Keratinocyte (primary cell): ENCODE measurements at places on chromosomes 7 and 10.

DNA sequence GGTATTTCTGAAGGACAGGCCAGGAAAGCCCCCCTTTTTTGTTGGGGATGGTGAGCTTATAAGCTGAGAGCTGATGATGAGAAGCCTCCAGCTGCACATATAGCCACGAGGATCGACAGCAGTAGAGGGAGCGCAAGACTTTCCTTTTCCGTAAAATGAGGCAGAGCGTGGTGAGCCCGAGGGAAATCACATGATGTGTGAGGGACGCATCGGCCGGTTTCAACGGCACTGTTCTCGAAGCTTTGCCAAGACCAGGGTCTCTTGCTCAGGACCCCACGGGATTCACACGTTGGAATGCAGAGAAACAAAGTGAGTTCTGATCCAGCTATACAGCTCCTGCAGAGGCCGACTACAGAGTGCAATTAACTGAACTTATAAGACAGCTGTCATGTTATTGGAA lies 55.7 kb downstream of the ADAM12 start:
- no peak for DNase-seq

DNA sequence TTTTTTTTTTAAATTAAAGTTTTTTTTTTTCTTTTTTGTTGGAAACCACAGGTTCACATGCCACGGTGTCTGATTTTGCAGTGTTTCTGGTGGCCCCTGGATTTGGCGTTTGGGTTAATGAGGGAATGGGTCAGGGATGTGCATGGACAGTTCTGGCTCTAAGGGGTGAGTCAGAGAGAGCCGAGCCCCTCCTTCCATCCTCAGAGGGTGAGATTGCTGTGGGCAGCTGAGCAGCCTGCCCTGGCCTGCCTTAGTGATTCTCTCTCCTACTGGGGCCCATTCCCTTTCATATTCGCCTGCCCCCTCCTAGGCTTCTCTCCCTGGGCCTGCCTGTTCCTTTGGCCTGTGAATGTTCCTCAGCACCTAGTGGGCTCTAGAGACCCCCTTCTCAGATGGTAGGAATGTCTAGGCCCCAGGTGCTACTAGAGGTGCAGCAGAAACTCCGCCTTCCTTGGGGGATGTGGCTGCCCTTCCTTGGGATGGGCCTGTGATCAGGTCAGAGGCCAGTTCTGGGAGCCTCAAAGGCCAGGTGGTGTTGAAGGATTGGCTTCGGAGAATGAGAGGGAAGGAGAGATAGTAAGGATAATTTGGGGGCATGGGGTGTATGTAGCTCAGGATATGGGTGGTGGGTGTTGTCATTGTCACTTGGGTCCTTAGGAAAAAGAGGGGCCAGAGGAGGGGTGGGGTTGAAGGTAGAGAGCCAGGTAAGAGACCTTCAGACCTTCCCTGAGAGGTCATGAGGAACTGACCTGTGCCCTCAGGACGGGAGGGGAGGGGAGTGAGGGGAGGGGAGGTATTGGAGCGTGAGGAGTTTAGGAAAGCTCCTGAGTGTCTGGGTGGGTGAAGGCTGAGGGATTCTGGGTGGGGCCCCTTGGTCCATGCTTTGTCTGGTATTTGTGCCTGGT lies 19.8 kb downstream of the TSPAN14 start:
- no peak for DNase-seq

DNA sequence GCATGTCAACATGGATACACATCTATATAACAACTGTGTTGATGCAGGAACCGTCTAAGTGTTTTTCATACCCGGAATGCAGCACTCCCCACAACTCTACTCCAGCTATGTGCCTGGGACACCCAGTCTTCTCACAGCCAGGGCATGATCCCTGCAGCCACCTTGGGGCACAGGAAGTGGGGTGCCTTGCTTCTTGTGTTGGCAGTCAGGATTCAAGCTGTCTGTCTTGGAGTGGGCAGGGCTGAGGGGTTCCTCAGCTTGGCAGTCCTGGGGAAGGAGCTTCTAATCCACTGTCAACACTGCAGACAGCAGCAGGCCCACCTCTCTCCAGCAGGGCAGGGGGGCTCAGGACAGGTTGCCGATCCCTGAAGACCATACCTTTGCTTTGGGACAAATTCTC lies 41.3 kb downstream of the DRGX start:
- no peak for DNase-seq

- no peak for DNase-seq
These were observed 34.9 kb downstream of the COA1 start for GRCh38 chr7:43694399-43694748.

- DNase-seq = no peak
These were observed 96.4 kb downstream of the COBL start for GRCh38 chr7:51220226-51220625.

DNA sequence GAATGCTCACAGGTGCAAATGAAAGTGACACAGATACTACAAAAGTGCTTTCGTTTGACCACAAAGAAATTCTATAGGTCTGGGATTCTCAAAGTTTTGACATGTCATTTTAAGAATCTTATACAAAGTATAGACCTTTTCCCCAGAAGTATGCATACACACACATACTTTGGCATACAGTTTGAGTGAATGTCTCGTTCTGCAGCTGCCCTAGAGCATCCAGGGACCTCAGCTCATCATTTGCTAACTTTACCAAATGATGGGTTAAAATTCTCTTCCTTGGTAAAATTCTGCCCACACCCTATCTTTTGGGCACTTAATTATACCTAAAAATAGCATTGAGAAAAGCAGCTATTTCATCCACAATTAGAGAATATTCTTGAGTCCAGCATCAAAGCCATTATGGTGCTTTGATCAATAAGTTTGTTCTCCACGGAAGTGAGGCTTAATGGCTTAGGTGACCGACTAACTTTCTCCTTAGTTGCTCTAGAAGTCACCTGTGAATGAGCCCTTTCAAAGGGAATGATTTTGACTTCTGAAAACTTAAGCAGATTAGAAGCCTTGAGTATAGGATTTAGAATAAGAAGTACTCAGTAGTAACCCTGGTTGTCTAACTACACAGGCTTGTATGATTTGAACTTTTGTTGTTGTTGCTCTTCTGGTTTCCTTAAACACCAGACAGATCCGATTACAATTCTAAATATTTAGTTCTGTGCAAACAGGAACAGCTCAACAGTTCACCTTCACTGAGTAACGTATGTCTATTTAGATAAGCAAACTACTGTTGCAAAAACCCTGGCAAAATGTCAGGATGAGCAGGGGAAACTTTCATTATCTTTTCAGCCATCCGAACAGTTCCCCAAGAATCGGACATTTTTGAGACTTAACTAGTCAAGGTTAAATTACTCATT lies 70.6 kb downstream of the CNNM2 start:
- DNase-seq = no peak

GRCh38 chr7:17706734-17707133 lies 233.6 kb downstream of the SNX13 start:
- DNase-seq = no peak

DNA sequence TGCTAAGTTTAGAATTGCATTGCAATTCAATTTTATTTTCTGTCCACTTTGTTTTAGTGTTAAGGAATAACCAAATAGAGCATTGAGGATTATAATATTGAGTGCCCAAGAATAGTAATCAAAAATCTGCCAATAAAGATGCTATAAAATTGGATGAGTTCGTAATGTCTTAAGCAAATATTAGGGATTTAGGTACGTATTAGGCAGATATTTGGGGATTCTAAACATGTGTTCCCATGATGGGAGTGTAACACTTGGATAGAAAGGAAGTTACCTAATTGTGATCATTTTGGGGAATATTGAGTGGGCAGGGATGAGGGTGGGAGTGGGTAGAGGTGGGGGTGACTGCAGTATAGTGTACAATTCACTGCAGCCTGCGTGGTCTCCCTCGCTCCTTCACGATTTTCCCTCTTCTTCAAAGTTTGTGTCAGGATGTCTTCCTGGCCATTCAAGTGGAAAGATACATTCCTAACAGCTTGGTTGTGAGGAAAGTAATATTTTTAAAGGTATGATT lies 1.3 kb upstream of the PRKG1 start:
- DNase-seq = no peak

GRCh38 chr7:76211216-76211615 lies 9.5 kb downstream of the SRRM3 start:
- no peak for DNase-seq

DNA sequence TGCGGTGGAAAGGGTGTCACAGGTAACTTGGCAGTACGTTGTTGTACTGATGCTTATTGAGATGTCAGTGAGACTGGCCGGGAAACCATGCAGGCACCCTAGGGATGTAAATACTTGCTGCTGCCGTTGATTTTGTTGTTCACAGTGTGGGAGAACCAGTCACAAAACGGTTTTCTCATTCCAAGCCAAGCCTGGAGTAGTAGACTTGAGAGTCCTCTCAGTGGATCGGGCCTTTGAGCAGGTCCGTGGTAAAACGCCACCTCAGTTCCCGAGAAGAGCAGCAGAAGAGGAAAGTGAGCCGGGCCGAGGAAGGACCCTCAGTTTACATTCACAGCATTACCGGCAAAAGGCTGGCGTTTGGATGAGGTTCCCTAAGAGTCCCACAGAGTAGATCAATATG lies 1.1 kb downstream of the JAKMIP3 start:
- no peak for DNase-seq

DNA sequence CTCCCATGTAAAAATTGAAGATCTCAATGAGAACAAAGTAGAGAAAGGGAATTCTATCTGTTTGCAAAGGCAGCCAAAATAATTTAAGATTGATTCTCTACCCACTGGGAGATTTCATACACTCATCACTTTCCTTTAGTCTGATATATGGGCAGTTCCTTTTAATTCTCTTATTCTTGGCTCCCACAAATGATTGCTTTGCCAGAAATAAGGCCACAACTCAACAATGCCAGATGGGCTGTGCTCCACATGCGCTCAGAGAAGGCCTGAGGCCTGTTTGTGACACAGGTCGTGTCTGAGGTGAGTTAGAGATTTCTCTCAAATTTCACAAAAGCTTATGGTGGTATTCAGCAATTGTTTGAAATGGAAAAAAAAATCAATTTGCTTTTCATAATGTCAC lies 501.9 kb upstream of the SEMA3D start:
- no peak for DNase-seq

- no peak for DNase-seq
These were observed 312.6 kb downstream of the WDR37 start for GRCh38 chr10:1368842-1369171.

GRCh38 chr7:146150153-146150552 lies 33.6 kb downstream of the CNTNAP2 start:
- no peak for DNase-seq

DNA sequence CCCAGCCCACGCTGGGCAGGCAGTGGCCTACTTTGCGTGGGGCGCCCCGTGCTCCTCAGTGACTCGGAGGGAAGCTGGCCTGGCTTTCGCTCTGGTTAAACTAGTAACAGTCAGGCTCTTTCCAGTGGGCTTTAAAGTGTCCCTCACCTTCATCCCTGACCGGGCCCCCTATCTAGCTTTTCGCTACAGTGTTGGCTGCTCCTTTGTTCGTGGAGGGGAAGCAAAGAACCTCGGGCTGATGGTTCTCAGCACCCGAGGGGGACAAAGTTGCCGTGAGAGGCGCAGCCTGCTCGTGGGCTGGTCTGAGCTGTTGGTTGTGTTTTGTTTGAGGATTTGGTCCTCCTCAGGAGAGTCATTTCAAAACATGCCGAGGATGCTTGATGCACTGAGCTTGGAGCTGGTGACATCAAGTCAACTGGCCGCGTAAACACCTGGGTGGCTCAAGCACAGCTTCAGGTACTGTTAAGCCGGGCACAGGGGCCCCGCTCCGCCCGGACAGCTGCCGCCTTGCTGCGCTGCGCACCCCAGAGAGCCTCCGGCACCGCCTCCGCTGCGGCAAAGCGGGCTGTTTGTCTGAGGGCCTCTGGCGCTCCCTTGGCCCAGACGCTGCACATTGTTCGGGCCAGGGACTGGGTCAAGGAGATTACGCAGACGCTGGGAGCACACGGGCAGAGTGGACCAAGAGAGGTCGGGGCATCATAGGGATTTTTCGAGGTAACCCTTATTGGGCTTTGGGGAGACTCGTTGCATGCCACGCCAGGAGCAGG lies 1.6 kb downstream of the DLX6 start:
- no peak for DNase-seq

DNA sequence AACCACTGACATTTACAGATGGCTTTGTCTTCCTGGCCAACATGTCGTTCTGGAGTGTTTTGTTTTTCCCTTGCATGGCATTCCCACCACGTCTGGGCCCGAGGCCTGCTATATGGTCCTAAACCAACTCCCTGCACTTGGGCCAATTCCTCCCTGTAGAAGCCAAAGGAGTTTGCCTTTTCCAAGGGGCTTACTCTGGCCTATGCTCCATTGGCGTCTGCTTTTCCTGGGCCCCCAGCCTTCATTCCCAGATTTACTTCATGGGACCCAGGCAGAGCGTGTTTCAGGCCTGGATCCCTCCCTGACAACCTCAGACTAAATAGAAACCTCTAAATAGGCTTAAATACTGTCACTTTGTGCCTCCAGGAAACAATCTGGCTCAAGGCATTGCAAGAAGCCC lies 60.7 kb downstream of the MINDY4 start:
- no peak for DNase-seq

DNA sequence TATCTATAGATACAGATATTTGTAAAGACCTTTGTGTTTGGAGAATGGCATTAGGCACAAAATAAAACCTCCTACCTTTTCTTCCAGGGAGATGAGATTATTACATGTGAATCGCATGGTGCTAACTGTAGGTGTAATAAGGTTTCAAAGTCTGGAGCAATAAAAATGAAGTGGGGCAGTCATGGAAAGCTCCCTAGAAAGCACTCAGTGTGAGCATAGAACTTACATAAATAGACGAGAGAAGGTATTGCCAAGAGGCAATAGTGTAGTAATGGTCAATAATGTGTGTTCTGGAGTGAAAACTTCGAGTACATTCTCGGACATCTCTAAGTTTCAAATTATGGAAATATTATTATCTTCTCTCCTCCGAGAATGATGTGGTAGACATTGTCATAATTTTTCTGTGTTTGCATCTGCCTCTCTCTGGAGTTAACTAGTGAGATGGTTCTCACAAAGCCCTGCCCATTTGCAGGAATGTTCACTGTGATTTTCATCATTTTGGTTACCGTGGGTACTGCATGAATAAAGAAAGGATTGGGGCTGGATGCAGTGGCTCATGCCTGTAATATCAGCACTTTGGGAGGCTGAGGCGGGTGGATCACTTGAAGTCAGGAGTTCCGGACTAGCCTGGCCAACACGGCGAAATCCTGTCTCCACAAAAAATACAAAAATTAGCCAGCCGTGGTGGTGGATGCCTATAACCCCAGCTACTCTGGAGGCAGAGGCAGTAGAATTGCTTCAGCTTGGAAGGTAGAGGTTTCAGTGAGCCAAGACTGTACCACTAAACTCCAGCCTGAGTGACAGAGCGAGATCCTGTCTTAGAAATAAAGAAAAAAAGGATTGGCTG lies 10.6 kb downstream of the VIM start:
- DNase-seq = no peak
